ENCODE measurements at places on chromosomes 2 and 18.

DNA sequence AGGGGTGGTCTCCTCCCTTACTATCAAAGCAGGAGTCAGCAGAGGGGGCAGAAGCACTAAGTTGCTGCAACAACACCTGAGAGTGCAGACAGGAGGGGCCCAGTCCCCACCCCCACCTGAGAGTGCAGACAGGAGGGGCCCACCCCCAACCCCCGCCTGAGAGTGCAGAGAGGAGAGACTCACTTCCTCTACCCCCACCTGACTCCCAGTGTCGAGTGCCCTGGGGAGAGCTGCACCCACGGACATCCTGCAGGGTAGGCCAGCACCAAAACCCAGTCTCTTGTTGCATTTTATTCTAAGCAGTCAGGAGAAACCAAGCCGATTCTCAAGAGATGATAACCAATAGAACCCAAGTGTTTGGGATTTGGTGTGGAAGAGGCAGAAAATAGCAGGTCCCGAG lies 78.4 kb downstream of the NAPG start:
- no peak for DNase-seq

GRCh38 chr2:64063924-64064331 lies 44.7 kb upstream of the VPS54 start:
- no peak for DNase-seq

DNA sequence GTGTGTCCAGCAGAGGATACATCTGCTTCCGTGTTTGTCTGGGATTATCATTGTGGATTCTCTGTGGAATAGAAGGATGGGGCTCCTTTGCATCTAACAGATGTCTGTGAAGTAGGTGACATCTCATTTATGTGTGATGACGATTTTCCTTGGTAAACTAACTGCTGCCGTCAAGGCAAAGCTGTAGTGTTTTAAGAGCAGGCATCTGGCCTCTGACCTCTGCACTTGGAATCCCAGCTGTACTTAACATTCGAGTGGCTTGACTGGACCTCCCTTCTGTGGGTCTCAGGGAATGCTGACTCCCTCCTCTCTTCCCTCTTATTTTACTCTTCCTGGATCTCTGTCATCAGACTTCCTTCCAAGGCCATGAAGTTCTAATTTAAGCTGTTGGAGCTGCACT lies 56.4 kb downstream of the DCDC2C start:
- DNase-seq, result no peak

DNA sequence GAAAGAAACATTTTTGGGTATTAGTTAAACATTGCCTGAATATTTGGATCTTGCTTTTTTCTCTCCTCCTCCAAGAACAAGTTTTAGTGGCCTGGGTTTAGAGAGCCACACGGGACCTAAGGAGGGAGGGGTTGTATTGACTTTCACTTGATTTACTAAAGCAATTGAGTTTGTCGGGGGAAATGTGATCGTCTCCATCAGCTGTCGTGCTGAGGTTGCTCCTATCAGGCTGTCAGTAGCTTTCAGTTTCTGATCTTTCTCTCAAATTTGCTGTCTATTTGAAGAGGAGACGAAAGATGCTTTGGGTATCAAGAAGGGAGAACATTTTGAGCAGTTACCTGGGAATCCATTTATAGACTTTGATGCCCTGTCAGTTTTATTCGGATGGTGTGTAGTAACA lies 106.0 kb downstream of the SETBP1 start:
- DNase-seq, result no peak

- no peak for DNase-seq
Measured at GRCh38 chr2:86232910-86233309, 33.7 kb downstream of the MRPL35 start.

GRCh38 chr2:80141007-80141726 lies 163.4 kb downstream of the LRRTM1 start:
- no peak for DNase-seq

- DNase-seq, result no peak
Measured at GRCh38 chr2:222174450-222174849, 124.3 kb downstream of the PAX3 start.

DNA sequence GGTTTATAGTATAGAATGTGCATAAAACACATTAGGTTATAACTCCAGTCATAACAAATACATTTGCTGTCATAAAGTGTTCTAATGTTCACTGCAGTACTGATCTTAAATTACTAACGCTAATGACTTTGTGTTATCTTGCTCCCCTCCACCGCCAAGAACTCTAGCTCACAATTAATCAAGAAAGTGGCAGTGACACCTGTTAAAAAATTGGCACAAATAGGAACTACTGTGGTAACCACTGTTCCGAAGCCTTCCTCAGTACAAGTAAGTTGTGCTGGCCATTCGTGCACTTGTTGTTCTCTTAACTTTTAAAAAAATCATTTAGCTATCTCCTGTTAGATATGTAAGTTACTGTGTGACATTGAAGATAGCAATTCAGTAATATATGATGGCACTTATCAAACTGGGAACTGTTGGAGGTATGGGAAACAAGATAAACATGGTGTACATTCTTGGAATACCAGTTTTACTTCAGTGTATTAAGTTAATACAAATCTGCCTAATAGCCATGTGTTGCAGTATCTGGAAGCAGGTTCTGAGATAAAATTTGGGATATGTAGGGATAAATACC lies 41.2 kb downstream of the TAF4B start:
- no peak for DNase-seq

Data from effector memory CD4-positive, alpha-beta T cell (primary cell).